ENCODE measurements at places on chromosomes 6 and 20.

DNA sequence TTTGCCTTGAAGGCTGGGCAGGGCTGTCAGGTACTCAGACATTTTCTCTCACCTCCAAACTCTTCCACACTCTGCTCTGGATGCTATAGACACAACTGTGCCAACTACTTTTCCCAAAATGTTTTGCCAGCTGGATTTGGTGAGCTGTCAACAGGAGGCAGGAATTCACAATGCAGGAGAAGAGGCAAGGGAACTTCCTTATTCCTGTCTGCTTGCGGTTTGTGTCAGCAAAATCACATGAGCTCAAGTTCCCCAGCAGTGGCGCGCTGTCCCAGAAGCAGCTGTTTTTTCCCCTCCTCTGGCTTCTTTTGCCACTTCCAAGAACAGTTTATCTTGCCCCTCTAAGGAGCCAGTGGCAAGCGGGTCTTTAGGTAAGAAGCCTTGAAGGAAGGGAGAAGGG lies 608.2 kb downstream of the PRKN start:
- no peak for DNase-seq

DNA sequence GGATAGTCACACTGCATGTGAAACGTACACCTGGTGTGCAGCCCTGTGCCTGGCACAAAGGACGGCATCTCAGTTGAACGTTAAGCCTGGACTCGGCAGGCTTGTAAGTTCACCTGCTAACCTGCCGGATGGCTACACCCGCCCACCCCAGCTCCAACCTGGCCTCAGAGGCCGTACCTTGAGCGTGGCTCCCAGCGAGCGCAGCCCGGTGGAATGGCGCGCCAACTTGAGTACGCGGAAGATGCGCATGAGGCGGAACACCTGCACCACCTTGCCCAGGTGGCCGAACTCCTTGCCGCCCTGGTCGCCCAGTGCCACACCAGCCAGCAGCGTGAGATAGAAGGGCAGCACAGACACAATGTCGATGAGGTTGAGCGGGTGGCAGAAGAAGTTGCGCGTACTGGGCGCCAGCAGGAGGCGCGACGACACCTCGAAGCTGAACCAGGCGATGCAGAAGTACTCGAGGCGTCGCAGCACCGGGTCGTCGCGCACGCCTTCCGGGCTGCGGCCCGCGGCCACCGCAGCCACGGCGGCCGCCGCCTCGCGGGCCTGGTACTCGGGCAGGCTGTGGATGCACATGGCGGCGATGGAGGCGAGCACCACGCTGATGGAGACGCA lies 3.3 kb downstream of the KCNS1 start:
- peak; percentile 50 for DNase-seq

DNA sequence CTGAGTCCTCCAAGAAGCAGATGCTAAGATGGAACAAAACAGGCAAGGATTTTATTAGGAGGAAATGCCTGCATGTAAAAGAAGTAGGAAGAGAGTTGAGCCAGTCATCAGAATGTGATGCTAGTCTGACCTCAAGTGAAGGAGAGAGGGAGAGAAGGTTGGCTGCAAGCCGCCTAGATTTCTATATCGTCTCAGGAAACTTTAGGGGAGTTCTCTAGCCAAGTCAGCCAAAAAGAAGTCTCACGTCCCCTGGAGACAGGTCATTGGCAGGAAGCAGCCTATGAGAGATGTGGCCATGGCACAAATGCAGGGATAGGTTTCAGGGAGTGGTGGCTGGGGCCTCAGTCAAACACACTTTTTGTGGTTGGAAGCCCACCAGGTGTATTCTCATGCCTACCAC lies 378.0 kb downstream of the CD109 start:
- DNase-seq, result no peak

GRCh38 chr20:50142812-50143211 lies 10.7 kb downstream of the PEDS1 start:
- no peak for DNase-seq

- no peak for DNase-seq
These were observed 4.0 kb downstream of the SLC32A1 start for GRCh38 chr20:38728191-38728781.

DNA sequence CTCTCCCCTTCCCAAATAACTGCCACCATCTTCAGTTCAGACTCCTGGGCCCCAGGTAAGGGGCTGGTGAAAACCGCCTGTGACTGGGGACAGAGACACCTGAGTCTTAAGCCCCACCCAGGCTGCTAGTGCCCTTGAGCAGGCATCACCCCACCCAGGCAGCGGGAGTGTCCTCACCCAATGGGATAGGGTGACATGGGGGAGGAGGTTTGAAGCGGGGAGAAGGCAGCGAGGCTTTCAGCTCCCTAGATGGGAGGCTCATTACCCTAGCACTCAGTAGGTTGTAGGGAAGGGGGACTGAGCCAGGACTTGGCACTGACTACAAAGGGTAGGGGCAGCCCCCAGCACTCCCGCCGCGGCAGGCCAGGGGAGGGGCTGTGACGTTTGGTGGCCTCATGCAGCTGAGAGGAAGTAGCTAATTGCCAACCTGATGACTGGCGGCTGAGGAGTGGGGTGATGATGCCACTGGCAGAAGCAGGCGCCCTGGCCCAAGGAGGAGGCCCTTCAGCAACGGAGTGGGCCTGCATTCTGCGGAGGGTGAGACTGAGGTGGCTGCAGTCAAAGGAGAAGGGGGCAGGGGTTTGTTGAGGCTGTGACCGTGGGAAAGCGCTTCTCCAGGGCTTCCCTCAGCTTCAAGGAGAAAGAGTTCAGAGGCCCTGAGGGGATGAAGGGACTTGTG lies 126.9 kb downstream of the MRPL14 start:
- peak; percentile 53 for DNase-seq

DNA sequence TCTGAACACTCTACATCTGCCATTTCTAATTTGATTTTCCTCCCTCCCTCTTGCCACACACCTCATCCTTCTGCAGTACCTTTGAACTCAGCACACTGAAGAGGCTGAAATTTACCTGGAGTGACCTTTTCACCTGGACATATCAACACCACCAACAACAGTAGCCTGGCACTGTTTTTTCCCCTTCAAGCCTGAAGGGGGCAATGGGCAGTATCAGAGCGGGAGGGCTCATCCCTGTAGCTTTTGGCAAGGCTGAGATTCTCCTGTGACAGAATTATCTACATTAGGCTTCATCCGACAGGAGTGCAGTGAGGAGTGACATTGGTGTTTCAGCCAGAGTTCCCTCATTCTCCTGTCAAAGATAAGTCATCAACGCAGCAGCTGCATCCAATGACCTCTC lies 312.8 kb upstream of the SPTLC3 start:
- DNase-seq, result no peak
